ENCODE measurements at places on chromosomes 2 and 18. TPM values are rescaled to one million over a fixed set of nuclear protein-coding genes. Genes with fewer than 3 reads are reported as not detected.

ICOS gene
- 143 TPM for total RNA-seq

YWHAQ gene
- total RNA-seq = 311 TPM

GPR155 gene
- total RNA-seq = 2.7 TPM

NT5C1B gene
- total RNA-seq = not detected

GRCh38 chr18:36905571-36905970 lies 76.6 kb downstream of the KIAA1328 start:
- DNase-seq = no peak

DNA sequence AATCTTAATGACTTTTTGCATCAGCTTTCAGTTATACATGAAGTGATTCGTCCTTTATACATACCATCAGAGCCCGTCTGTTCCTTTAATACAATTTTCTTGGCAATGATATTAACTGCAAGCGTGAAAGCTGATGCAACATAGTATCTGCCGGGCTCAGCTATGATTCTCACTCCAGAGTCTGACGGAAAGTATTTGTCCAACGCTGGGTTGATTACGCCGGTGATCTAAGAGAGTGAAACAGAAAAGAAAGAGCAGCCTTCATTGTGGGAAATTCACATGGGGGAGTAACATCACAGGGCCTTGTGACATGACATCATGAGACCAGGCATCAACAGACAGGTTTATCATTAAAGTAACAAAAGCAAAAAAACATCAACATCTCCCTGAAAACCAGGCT lies 6.2 kb downstream of the ODC1 start:
- no peak for DNase-seq

DNA sequence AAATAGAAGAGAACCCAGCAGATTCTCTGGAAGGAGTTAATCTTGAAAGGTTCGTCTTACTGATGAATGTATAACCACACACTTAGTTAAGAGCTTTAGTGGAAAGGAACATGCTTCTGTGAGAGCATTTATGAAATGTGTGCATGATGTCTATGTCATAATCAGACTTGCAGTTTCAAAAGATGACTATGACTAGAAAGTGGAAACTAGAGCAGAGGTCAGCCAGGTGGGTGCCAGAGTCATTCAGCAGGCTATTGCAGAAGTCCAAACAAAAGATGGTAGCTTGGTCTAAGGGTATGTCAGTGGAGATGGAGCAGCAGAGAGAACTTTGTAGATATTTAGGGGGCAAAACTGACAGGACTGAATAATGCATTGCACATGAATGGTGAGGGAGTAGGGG lies 825.8 kb downstream of the DCC start:
- no peak for DNase-seq

DNA sequence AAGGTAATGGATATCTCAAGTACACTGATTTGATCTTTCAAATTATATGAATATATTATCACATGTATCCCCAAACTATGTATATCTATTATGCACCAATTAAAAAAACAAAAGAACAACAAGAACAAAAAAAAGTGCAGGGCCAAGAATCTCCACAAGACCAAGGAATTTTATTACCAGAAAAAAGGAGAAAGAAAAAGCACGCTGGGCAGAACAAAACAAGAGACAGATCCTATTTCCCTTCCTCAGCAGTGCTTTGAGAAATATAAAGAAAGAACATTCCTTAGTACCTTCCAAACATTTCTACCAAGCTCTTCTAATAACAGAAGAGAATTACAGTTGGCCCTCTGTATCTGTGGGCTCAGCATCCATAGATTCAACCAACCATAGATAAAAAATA lies 144.7 kb upstream of the CREB1 start:
- DNase-seq = no peak

DNA sequence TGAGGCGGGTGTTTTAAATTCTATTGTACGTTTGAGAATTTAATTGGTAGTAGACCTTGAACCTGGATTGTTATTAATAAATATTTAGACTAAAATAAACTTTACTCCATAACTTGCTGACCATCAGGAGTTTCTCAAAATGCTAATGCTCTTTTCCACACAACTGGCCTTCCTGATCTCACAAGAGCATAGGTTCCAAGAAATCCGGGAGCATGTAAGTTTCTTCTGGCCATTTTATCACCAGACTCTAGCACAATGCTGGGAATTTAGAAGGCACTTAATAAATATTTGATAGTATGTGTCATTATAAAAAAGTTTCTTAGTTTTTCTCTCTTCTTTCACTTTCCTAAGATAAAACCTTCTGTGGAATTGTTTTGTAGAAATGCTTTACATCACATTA lies 2047.1 kb downstream of the SUCLG1 start:
- no peak for DNase-seq

DNA sequence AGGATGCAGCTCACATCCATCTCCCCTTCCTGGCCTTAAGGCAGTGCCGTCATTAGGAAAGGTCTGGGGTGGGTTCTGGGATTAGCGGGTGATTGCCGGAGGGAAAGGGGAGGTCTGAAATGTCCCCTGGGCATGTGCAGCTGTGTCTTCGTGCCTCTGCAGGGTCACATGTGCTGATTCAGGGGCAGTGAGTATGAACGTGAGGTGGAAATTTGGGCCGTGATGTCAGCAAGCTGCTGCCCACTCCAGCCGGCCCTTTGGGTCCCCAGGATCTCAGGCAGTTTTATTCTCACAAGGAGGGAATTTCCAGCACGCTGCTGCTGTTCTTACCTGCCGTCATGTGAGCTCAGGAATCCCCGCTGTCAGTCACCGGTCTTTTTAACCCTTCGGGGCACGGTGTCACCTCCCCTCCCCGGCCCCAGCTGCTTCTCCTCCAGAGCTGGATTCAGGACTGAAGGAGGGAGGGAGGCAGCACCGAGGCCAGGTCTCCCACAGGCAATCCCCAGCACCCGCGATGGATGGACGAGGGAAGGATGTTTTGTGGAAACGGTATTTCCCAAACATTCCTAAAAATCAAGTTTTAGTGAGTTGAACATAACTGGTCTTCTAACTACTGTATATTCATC lies 23.5 kb downstream of the GPR35 start:
- DNase-seq = no peak

DNA sequence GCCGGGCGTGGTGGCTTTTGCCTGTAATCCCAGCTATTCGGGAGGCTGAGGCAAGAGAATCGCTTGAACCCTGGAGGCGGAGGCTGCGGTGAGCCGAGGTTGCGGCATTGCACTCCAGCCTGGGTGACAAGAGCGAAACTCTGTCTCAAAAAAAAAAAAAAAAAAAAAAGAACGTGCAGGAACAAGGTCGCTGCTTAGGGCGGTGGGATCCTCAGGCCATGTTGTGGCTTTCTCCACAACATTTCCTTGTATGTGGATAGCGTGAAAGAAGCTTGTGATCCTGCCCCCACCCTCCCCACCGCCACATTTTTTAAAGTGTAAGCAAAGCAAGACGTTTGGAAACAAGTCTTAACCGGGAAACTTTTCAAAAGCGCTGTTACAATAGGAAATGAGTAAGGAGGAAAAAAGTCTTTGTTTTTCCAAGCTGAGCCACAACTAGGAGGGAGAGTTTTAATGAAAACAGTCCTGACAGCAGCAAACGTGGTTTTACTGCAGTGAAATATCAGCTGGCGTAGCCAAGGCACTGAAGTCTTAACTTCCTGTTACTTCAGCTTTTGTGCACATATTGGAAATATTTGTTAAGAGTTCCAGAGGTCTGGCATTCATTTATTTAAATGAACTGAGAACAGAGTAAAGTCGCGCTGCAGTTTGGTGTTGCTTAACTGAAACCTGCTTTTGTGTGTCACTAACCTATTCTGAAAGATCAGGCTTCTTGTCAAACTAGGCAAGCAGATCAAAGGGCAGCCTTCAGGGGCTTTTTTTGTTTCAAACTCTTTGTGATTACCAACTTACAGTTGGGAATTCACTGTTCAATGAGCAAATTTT lies 3.8 kb downstream of the TGIF1 start:
- DNase-seq = no peak

DNA sequence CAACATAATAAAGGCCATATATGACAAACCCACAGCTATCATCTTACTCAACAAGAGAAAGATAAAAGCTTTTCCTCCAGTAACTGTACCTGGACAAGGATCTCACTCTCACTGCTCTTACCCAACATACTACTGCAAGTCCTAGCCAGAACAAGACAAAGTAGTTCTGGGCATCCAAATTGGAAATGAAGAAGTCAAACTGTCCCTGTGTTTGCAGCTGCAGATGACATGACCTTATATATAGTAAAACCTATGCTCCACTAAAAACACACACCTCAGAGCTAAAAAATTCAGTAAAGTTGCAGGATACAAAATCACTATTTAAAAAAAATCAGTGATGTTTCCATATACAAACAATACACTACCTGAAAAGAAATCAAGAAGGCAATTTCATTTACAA lies 32.2 kb downstream of the USP34 start:
- DNase-seq = no peak

GRCh38 chr2:197097578-197098366 lies 171.3 kb upstream of the PGAP1 start:
- DNase-seq = no peak

DNA sequence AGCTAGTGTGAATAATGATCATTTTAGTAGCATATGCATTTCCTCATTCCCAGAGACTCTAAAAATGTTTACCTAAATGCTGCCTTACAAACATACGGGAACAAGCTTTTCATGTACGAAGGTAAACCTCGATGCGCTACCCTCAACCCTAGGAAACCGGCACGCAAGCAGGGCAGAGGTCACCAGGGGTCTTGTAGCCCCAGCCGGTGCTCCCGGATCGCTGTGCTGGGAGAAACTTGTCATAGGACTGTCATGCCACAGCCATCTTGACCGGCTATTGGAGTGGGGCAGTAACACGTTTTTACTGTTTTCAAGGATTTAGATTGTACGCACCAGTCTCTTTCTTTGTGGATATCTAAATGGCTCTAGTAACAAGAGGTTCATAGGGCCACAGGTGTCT lies 34.8 kb upstream of the NFATC1 start:
- DNase-seq = no peak

GRCh38 chr2:46915811-46916630 lies 415 bp upstream of the MCFD2 start:
- peak; percentile 76 for DNase-seq

- no peak for DNase-seq
Observed at GRCh38 chr2:196112418-196113034, 43.9 kb upstream of the DNAH7 start.

All from activated T-helper 1 cell treated with anti-CD3 and anti-CD28 coated beads, Interleukin-12 subunit alpha, Interleukin-12 subunit beta, Interleukin-2, Interleukin-4 antibody, amounts not matched to agents 30 ng/mL and 10 ng/mL and 1 ng/mL, durations not matched to agents 14 hours and 24 hours and 36 hours (primary cell).